Activated T-helper 1 cell treated with anti-CD3 and anti-CD28 coated beads, Interleukin-2, amount 50 U/mL, for 16 hours (primary cell): ENCODE measurements at places on chromosomes 12 and 14.

DNA sequence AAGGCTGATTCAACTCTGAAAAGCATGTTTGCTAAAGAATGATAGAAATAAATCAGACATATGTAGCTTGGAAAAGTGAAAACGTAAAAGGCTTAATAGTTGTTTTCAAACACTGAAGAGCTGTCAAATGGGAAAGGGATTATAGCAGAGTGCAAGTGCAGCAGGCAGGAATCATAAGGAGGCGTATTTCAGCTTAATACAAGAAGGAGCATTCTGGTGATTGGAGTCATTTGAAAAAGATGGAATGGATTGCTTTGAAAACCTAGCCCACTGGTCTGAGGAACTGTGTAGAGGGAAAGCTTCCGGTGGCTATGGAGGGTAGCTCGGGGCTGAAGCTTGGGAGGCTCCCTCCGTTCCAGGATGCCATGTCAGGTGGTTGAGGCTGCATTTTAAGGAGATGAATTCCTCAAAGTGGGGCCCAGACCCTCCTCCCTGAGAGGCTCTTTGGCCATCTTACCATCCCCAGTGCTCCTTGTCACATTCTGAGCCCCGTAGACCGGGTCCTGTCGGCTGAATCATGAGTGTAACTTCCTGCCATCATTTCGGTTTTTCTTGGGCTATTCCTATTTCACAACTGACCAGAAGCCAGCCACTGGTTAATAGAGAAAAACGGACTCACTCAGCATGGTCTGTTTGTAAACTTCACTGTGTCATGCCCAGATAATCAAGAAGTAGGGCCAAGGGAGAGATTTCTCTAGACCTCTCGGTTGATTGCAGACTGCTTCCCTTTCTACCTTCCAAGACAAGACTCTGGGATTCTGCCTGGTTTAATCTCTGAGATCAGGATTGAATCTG lies 6.5 kb downstream of the WNT5B start:
- no peak for DNase-seq

GRCh38 chr12:31506515-31507306 lies 84.2 kb downstream of the DENND5B start:
- DNase-seq, result no peak

DNA sequence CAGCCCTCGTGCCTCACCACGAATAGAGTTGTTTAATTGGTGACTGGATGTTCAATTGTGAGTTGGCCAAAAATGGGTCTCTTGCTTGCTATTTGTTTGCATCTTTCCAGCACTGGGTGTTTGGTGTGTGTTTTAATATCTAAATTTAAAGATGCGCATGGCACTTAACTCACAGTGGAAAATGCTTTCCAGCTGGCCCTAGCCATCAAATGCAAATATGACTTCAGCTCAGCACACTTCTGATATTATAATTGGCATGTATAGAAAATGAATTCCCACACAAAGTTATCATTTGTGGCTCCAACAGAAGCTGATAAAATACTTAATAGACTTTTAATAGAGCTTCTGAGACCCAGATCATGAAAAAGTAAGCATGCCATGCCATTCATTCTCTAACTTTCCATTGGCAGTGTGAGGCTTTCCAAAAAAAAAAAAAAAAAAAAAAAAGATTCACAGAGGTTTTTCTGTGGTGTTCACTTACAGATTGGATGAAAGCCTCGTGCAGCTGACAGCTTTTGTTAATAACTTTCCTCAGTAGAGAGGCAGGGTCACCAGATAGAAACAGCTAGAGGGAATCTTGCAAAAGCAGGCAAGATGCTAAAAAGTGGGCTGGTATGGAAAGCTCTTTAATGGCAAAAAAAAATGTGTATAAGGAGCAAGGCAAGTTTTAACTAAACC lies 425.2 kb downstream of the GALC start:
- no peak for DNase-seq

- DNase-seq, result no peak
Measured at GRCh38 chr14:90017371-90017770, 44.4 kb upstream of the KCNK13 start.

- DNase-seq, result no peak
Measured at GRCh38 chr14:94717808-94718207, 52.1 kb downstream of the GSC start.

DNA sequence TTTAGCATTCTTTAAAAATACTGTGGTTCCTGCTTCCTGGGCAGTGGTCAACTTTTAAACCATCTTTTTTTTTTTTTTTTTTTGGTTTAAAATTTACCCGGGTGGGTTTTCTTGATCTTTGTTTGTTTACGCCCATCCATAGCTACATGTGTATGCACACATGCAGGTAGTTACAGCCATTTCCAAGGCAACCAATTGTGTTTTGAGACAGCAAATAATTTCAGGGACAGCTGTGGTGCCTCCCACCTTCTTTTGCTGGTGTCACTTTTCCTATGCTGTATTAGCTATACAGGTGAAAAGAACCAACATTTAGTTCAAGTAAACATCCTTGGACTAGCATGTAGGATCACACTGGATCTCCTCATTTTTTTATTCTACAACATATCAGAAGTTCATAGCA lies 52.0 kb upstream of the PSMA6 start:
- no peak for DNase-seq

DNA sequence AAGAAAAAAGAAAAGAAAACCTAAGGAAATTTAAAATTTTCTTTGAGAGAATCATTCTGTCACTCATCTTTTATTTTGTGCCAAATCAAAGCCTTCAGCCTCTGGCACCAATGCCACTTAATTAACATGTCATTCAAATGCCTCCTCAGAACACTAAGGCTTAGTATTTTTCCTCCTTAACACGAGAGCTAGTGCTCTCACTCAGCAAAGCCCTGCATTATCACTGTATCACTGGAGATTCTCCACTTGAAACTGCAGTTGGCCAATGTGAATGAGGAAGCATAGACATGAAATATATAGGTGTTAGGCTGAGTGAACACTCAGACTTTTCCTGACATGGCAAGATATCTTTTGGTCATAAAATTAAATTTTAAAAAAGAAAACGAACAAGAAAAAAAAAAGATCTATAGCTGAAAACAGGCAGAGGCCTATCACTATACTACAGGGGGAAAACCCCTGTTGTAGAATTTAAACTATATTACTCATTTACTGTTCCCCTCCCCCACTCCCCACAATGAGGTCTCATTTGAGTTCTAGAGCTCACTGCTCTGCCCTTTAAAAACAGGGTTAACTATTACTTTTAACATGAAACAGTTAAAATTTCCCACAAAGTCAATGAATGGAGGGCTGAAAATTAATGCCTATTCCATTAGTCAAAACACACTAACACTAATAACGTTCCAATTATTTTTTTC lies 5.1 kb downstream of the MBIP start:
- DNase-seq, result no peak

DNA sequence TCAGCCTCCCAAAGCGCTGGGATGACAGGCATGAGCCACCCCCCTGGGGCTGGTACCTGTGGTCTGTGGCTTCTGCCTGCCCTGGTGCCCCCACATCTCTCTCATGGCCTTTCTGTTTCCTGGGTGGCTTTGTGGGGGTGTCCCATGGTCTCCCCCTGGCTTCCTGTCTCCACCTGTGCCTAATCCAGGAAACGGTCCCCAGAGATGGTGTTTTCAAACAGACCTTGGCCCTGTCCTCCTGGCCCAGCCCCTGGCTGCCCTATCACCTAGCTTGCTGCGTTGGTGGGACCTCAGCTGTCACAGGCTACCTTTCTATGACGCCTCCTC lies 18.1 kb downstream of the MEG3 start:
- DNase-seq, result no peak

- DNase-seq, result no peak
Measured at GRCh38 chr12:14314801-14315200, 50.7 kb upstream of the ATF7IP start.

- no peak for DNase-seq
Measured at GRCh38 chr14:100425429-100425827, 102.3 kb downstream of the SLC25A47 start.

DNA sequence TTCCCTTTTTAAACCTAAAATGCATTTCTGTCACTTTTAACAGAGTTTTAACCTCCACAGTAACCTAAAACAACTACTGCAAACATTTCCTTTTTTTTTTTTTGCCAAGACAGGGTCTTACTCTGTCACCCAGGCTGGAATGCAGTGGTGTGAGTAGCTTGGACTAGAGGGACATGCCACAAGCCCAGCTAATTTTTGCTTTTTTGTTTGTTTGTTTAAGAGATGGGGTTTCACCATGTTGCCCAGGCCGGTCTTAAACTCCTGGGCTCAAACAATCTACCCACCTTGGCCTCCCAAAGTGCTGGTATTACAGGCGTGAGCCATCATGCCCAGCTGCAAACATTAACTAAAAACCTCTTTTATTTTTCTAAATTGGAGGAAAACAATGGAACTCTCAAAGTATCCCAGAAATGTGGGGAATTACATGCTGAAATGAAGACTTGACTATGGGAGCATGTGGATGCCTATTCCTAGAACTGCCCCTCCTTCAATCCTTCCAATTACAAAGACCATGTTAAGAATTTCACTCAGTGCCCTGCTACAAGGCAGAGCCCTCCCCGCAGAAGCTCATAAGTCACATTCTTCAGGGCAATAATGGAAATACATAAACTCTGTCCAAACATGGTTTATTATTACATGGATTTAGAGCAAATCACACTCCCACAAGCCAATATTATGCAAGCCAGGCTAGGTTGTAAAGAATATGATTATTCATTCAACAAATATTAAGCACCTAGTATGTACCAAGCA lies 66.9 kb downstream of the C12orf56 start:
- DNase-seq, result no peak

- no peak for DNase-seq
Measured at GRCh38 chr14:102594514-102595175, 2.2 kb downstream of the RCOR1 start.

- DNase-seq, result no peak
Measured at GRCh38 chr14:33711811-33712216, 239.1 kb downstream of the EGLN3 start.

GRCh38 chr12:91786499-91787272 lies 359.0 kb downstream of the BTG1 start:
- DNase-seq, result no peak

DNA sequence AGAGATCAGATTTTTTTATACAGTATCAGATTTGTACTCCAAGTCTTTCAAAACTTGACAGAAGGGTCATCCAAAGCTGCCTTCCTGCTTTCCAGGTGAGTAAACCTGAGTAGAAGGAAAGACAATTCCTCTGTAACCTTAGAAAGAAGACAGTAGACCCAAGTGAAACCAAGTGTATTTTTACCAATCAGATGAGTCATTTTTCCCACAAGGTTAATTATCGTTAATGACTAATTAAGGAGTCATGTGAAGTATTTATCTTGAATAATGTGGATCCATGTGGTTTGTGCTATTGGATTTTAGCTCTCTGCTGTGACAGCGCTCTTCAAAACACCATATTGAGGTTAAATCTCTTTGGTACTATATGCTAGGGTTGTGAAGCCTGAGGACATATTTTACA lies 74.0 kb upstream of the PELI2 start:
- DNase-seq, result no peak

DNA sequence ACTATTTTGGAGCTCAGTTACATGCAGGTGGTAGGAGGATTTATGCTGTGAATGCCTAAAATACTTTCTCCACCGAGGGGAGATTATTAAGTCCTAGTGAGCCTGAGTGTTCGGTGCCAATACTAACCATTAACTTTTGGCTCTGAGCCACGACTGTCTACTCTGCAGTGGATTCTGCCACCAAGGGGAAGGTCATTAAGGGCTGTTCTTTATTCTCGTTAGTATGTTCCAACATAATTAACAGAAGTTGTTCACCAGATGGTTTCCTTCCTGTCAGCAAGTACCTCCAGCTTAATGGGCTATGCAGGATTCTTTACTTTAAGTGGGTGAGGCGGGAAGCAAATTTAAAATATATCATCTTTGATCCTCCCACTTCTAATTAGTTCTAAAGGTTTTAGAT lies 326.3 kb downstream of the BMP4 start:
- DNase-seq, result no peak

DNA sequence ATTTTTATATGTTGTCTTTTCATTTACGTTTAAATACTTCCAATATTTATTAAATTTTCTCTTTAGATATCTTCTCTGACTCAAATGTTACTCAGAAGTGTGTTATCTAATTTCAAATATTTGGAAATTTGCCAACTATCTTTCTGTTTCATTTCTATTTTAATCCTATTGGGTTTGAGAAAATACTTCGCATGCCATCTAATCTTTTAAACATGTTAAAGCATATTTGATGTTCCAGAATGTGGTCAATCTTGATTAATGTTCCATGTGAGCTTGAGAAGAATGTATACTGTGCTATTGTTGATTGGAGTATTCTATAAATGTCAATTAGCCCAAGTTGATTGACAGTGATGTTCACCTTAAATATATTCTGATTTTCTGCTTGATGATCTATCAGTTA lies 11.9 kb upstream of the DCN start:
- no peak for DNase-seq

- no peak for DNase-seq
Measured at GRCh38 chr12:20778969-20779368, 31.5 kb upstream of the SLCO1B3 start.

DNA sequence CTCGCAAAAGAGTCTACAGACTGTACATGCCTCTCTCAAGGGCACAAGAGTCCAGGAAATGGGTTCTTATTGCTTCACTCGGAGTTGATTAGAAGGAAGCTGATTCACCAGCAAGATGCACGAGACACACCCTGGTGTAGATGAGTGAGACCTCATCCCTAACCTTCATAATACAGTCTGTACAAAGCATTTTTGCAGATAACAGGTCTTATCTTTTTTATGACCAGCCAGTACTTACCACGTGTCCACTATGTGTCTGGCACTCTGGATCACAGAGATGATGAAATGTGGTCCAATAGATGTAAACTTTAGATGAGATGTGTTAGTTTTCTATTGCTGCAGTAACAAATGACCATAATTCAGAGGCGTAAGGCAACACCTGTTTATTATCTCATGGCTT lies 53.4 kb upstream of the PWP1 start:
- DNase-seq, result no peak

DNA sequence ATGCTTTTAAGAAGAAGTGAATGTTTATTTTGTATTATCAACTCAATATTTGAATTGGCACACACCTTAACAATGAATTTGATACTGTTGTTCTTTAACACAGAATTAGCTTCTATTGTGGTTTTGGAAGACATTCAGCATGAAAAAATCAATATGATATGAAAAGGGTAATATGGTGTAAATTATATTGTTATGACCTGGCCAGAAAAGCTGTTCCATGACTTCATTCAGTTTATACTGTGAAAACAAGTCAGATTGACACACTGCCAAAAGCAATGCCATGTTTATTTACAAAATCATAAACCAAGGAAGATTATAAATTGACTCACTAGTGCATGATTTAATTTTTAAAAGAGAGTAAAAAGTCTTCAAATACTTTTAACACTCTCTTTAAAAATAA lies 851.4 kb upstream of the SEL1L start:
- DNase-seq, result no peak

DNA sequence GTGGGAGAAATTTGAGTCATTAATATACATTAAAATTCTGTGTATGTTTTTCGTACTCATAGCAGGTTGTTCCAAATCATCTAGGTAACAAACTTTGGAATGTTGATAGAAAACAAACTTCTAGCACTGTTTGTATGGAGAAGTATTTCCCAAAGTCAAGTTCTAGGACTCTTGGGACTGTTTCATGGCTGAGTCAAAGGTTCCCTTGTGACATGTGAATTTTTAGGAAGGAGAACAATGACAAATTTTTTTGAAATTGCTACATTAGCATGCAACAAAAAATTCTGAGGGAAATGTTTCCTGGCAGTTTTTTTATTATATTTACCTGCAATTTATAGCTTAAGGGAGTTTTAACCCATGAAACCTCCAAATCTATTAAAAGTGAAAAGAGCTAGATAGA lies 73.8 kb downstream of the RASSF8 start:
- no peak for DNase-seq
